A549 treated with Hydrocortisone at 1 μM for 4 hours (cell line): ENCODE measurements at places on chromosomes 16 and 17. TPM values are rescaled to one million over a fixed set of nuclear protein-coding genes. Genes with fewer than 3 reads are reported as not detected.

Gene C1QTNF1
- 45.9 to 57.7 TPM (median 49.2 TPM) in 5 replicates for total RNA-seq

Gene CD300E
- not detected in 5 replicates for total RNA-seq

Gene TBC1D3C
- total RNA-seq: 0.06 TPM in 1 of 5 replicates, not detected in the others

Gene NPIPB6
- total RNA-seq: 1.6 to 2.3 TPM (median 1.9 TPM) in 5 replicates

Gene GRIN2A
- total RNA-seq: 0.02 TPM in 1 of 5 replicates, not detected in the others

Gene TSPAN10
- 4.4 to 5.6 TPM (median 4.8 TPM) in 5 replicates for total RNA-seq

Gene ARHGAP44
- total RNA-seq: 2.4 to 2.7 TPM (median 2.4 TPM) in 5 replicates
